ENCODE measurements at places on chromosomes 12 and 14.

- DNase-seq: no peak
Measured at GRCh38 chr14:61147831-61148549, 133.1 kb downstream of the TMEM30B start.

GRCh38 chr14:38887696-38888095 lies 215.3 kb downstream of the SEC23A start:
- no peak for DNase-seq

DNA sequence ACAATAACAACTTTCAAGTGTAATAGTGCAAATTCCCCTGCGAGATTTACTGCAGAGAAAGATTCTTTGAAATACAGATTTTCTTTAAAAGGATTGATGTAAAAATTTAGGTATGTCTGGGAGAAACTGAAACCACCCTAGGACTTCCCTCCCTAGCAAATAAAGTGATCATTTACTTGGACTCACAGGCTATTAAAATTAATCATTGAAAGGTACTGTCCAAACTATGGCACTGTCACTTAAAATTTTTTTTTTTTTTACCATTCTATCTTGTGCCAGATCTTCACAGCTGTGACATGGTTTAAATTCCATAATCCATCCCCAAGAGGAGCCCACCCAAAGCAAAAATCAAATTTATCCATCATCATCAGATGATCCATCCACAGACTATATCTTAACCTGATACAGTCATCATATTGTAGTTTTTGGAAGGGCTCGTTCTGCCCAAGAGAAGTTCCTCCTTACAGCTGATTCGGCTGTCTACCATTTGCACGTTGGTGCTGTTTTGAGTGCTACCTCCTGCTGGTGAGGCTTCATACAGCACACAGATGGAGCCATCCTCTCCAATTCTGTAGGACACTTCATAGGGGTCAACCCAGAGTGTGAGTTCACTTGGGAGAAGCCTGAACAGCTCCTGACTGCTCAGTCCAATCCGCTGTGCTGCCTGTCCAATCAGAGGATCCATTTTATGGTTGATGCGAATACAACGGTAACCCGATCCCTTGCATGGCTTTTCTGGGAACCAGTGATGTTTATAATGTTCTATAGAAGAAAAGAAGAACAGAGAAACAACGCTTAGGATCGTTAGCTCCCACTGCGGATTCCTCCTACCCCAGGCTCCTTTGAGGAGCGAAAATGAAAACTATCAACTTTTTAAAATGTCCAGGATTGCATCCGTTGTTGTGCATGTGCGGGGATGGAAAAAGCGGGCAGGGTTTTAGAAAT lies 1.7 kb downstream of the BTG1 start:
- peak; percentile 35 for DNase-seq

- no peak for DNase-seq
Measured at GRCh38 chr14:37844614-37845013, 249.2 kb downstream of the TTC6 start.

GRCh38 chr12:94209240-94209639 lies 60.9 kb downstream of the PLXNC1 start:
- no peak for DNase-seq

DNA sequence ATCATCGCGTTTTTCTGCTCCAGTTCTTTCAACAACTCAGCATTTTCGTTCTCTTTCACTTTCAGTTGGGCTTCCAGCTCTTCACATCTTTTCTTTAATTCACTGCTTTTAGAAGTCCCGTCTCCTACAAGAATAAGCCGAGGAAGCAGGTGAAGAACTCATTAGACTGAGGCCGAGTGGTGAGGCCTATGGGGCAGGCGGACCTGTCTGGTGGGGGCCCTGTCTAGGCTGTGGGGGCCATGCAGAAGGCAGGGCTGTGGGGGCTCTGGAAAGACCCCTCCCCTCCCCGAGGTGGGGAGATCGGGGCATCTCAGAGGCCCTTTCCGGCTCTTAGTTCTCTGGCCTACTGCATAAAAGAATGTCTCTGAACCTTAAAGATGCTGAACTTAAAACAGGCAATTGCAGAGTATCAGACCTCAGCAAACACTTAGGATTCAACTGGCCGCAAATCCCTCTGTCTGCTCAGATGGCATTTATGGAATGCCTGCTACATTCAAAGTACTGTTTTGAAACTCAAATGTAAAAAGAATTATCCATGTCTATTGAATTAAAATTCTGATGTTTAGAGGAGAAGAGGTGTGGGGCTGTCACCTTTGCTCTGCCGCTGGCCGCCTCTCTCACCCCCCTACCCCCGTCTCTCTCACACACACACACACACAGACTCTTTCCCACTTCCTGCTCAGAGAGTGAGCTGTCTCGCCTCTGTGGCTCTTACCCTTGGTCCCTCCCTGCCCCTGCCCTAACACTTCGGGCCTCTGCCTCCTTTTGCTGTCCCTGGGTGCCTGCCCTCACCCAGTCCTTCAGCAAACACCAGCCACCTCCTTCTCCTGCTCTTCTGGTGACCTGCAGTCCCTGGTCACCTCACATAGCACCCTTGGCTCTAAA lies 34.7 kb downstream of the CCDC92 start:
- DNase-seq: no peak

DNA sequence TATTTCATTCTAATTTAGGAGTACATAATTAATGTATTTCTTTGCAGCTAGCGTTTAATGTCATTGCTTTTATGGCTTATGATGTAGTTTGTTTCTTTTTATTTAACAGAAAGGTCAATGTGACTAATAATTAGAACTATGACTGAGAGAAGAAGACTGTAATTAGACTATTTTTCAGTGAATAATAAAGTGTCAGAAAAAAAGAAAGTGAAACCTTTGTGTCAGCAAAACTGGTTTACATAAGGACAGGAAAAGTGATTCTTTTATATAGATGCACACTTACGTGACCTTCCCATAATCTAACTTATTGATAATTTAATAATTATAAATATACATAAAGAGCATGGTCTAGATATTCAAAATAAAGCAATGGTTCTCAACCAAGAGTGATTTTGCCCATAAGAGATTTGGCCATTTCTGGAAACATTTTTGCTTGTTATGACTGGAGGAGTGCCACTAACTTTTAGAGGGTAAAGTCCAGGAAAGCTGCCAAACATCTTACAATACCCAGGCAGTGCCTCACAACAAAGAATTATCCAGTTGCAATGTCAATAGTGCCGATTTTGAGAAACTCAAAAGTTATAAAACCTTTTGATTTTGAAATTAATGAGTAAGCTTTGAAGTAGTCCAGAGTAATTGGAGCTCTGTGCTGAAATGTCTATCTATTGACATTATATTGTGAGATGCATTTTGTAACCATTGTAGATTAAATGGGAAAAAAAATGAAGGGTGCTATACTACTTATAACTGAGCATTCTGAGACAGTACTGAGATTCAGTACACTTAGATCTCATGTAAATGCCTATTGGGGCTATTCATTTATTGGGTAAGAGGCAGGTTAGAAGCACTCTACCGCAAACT lies 227.1 kb downstream of the C12orf50 start:
- no peak for DNase-seq

DNA sequence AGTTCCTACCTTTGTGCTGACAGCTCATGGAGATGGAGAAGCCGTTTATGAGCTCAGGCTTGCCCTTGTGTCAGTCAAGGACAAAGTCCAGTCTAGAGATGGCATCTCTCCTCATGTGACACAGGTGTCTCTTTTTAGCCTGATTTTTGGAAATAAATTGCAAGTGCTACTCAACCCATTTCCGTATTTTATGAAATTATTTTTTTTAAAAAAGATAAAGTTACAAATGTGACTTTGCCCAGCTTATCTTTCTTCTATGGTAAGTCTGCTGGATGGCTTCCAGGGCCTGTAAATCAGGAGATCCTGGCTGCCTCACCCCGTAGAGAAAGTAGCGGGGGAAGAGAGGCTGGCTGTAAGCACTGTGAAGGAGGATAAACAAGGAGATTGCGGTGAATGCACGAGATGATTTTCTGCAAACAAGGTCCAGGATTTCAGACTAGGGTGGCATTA lies 169.7 kb downstream of the MYRFL start:
- DNase-seq: no peak

DNA sequence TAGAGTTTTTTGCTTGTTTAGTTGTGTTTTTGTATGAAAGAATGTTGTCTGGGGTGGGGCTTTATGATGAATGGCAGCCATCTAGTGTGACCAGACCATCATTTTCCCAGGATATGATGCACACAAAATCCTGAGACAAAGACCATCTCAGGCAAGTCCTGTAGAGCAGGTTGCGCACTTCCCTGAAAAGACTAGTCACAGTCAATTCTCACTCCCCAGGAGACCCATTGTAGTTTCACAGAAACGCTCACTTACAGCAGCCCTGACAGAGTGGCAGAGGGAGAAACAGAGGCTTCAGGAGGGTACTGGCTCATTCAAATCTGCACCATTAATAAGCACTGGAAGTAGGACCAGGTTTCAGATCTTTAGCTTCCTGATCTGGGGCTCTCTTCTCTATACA lies 183.2 kb downstream of the TMEM117 start:
- no peak for DNase-seq

- no peak for DNase-seq
Measured at GRCh38 chr14:23555533-23555881, 564 bp upstream of the THTPA start.

DNA sequence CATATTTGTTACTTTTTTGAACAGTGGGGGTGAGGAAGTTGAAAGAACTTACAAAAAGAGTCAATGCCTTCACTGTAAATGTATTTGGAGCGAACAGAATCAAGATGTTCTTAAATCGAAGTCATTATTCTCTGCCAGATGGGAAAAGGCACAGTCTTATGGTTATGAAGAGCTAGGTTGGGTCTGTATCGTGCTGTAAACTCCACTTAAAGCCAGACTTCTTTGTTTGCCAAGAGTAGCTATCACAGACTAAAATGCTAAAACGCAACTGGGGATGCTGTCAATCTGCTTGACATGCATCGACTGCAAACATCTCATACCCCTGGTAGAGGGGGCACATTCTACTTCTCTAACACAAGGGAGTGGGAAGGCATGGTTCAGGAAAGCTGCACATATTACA lies 160.4 kb downstream of the DACT1 start:
- no peak for DNase-seq

All from activated CD8-positive, alpha-beta memory T cell treated with anti-CD3 and anti-CD28 coated beads for 1 hour (primary cell).